ENCODE measurements at places on chromosomes 4 and X.

- peak; percentile 2 for DNase-seq
These were observed 27.2 kb downstream of the FBXO8 start for GRCh38 chr4:174256277-174256713.

- DNase-seq: no peak
These were observed 310.4 kb downstream of the ZNF674 start for GRCh38 chrX:46234775-46235174.

GRCh38 chr4:77007358-77008230 is 58.0 kb downstream of the SEPTIN11 start:
- peak; percentile 55 for DNase-seq

DNA sequence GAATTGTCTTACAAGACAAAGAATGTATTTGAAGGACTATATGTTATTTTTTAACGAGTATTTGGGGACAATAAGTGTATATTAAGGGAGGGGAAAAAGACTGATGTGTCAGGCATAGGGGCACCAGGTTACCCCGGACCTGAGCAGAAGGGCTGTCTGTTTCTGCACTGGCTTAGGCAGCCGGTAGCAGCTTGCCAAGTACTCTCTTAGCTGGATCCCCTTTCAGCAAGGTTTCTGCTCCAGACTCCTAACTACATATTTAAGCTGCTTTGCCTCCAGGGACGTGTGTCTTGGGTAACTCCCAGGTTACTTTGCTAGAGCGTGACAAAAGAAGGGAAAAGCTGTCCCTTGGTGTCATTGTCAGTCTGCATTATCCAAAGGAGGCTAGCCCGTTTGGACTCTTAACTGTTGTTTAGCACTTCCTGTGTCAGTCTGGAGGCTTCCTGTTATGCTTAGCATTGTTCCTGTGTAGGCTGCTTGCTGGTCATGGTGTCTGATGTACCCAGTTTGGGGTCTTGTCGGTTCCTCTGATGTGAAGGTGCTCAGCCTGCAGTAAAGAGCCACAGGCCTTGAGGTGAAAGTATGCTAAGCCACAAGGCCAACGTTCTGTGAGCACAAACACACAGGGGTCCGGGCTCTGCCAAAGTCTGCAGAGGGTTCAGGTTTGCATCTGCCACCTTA is 11.6 kb downstream of the CXCR3 start:
- no peak for DNase-seq

DNA sequence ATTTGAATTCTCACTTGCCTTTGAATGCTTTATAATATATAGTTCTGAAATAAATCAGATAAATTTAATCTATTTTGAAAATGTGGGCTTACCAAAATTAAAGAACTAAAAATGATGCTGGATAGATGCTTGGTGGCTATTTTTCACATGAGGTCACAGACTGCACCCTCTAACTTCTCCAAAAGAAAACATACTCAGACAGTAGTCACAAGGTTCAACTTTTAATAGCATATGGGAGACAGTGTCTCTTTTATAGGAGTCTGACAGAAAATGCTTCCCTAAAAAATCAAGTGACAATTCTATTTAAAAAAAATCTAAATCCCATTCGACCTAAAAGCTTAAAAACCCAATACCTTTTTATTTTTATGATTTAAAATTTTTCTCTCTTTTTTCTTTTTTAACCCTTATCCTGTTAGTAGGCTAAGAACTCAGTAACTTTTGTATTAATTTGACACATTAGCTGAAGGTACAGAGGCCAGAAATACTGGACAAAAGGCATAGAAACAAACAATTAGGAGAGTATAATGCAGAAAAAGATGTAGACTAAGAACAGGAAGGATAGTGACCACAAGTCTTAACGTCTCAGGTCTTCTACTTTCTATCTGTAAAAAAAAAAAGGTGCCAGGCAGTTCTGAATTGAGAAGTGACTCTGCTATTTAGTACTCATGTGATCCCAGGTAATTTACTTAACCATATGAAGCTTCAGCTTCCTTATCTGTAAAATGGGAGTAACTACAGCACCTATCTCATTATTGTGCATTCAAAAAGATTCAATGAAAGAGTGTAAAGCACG is 7.6 kb downstream of the TIGD4 start:
- DNase-seq: no peak

DNA sequence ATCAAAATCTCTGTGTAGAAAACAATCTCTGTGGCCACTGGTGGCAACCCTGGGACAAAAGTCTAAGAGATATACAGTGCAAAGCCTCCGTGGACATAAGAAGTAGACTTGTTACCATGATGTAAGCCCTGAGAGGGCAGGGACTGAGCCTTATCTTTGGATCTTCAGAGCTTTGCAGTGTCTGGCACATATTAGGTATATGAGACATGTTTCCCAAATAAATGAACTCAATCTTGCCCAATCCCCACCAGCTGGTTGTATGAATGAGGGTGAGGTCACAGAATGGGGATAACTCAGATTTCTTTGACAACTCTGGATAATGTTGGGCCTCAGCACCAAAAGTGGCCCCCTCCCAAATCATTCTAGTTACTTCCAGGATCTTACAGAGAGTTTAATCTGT is 511.4 kb upstream of the DIPK2B start:
- DNase-seq: no peak

DNA sequence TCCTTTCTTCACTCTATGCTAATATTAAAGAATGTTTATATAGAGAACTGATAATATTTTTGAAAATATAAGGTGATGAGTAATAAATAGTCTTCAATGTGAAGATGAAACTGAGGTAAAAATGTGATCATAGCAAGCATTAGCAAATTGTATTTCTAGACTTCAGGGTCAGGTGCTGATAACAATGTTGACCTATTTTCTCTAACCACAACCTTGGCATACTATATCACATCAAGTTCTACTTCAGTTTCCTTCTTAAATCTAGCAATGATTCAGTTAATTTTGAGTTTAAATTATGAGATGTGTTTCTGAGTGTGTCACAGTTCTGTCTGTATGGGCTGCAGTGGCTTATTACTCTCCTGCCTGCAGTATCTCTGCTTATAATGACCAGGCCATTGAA is 209.4 kb downstream of the RAPGEF2 start:
- no peak for DNase-seq

DNA sequence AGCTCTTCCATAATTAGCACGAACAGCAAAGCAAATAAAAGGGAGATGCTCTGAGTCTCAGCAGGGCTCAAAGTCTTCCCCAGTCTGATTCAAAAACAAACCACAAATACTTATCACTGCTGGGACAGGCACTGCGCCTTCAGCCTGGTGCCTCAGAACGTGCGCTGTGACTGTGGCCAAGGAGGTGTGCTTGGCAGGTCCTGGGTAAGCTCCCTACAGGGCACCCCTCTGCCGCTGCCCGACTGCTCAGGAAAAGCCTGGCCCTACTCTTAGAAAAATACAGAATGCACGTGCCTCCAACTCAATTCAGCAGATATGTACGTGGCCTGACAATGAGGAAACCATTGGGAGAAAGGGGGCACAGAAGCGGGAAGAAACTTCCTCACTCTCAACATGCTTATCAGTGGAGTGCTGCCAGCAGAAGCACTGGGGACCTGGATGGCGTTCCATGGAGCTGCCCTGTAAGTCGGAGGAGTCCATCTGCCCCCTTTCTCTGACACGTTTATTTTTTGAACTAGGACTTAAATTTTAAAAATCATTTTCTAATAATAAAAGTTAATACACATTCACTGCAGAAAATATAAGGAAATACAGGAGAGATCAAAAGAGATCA is 86.8 kb downstream of the GATB start:
- no peak for DNase-seq

- no peak for DNase-seq
These were observed 33.5 kb upstream of the REST start for GRCh38 chr4:56874166-56874565.

GRCh38 chrX:102684772-102685520 is 27.3 kb upstream of the GPRASP2 start:
- no peak for DNase-seq

- no peak for DNase-seq
These were observed 109.4 kb downstream of the DLG3 start for GRCh38 chrX:70554081-70554480.

GRCh38 chr4:111283066-111283677 is 660.3 kb upstream of the PITX2 start:
- DNase-seq: peak; percentile 1

DNA sequence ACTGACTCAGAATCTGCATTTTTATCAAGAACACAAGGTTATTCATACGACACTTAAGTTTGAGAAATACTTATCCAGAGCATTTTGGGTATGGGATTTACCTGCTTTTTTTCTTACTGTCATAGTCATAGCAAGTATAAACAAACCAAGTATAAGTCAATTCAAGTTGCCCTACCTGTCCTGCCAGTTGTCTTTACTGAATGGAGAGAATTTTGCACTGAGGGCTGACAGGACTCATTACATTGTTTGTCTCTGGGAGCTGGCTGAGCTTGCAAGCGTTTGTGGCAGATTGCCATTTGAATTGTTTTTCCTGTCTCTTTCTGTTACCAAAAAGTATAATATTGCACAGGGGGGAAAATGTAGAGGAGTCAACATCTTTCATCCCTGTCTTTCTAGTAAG is 278.9 kb upstream of the MAGEC2 start:
- DNase-seq: no peak

DNA sequence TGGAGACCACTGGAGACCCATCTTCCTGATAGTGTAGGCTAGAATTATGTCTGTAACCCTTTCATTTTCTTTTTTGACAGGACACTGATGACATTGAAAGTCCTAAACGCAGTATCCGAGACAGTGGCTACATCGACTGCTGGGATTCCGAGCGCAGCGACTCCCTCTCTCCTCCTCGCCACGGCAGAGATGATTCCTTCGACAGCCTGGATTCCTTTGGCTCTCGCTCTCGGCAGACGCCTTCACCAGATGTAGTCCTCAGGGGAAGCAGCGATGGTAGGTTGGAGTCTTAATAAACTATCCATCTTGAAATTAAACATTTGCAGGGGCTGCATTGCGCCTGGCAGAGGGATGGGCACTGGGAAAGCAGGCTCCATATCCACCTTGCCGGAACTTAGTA is 75.4 kb downstream of the LIMCH1 start:
- no peak for DNase-seq

DNA sequence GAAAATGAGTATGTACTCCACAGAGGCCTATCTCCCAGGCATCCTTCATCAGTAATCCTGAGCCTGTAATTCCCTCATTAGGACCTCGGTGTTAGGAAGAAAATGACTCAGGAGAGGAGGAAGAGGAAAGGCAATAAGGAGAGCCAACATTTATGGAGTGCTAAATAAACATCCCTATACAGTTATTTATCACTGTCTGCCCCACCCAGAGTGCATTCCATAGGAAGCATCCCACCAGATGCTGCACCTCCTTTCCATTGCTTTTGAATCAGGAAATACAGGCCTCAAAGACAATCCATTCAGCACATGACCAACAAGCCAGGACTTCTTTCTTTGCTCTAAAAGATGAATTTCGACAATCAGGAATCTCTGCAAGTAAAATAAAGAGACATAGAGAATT is 47.6 kb downstream of the USP38 start:
- DNase-seq: no peak

- DNase-seq: no peak
These were observed 36.0 kb upstream of the GABRA2 start for GRCh38 chr4:46425775-46426400.

DNA sequence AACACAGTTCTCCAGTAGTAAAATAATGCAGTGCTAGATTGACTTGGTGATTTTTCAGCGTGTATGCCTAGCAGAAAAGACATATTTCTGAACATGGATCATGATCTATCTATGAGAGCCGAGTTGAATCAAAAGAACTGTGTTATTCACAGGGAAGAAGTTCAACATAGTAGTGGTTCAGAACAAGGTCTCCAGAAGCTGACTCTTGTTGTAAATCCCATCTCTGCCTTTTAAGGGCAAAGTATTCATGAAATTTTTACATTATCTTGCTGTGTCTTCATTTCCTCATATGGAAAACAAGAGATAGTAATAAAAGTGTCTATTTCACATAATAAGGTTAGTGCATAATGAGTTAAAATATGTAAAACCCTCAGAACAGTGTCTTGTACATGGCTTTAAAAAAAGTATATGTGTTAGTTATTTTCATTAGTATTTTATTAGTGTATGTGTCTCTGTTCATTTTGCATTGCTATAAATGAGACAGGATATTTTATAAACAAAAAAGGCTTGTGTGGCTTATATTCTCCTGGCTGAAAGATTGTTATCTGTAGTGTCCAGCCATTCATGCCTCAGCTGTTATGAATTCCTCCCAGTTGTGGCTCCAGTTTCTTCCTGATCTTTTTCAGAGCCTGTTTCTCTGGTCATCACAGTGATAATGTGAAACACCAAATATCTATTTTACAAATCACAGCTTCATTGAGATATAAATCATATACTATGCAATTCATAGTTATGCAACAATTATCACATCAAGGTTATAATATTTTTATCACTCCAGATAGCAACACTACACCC is 1351.2 kb downstream of the STIM2 start:
- DNase-seq: peak; percentile 2

DNA sequence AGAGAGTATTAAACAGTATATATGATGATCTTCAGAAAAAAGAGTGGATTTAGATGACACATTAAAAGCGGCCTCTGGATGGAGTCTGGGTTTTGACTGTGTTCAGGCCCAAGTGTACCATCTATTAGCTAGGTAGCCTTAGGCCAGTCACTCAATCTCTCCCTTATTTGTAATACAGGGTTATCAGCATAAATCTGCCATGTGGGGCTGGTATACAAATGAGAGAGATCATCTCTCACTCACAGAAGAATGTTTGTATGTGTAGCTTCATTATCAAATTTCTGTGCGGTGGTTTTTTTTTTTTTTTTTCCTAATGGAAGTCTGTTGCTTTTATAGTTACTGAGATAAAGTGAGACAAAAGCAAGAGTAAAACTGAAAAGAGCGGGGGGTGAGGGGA is 12.7 kb downstream of the SLC2A9 start:
- DNase-seq: no peak

DNA sequence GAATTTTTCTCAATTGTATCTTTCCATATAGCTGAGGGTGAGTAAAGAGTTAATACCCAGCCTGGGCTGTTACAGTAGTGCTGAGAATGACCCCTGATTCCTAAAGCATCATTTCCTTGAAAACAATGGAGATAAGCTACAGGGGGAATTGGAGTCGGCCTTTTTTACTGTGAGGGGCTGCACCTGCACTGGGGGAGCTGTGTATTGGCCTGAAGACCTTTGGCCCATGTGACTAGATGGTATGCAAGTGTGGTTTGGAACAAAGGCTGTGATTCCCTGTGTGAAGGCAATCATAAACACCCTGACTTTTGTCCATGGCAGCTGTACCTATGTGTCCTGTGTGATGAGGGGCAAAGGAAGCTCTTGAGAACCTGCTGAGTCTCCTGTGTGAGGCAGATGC is 124.0 kb upstream of the HPGD start:
- no peak for DNase-seq

- DNase-seq: peak; percentile 19
These were observed 31.7 kb upstream of the PDLIM3 start for GRCh38 chr4:185566972-185567371.

- no peak for DNase-seq
These were observed 3.1 kb downstream of the UVSSA start for GRCh38 chr4:1350169-1350520.

DNA sequence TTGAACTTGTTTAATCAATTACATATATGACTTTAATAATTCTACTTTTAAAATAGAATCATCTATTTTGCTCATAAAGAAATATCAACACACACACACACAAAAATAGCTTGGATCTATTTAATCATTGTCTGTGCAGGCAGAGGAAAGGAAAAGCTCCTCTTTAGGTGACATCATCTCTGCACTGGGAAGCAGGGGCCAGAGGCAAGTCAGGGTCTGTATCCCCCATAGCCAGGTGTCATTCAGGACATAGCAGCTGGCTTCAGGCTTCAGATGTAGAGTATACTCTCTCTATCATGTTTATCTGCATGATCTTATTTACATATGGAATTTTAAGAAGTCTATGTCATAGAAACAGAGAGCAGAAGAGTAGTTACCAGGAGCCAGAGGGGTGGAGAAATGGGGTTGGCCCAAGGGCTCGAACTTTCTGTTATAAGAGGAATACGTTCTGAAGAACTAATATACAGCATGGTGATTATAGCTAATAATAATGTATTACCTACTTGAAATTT is 110.4 kb upstream of the LDB2 start:
- no peak for DNase-seq

Data from amniotic stem cell (primary cell).